Skeletal muscle tissue (tissue), 5 donors: ENCODE measurements at places on chromosomes 4 and X. TPM values are rescaled to one million over a fixed set of nuclear protein-coding genes. Genes with fewer than 3 reads are reported as not detected.

Gene NPFFR2
- not detected for total RNA-seq

Gene PCGF3
- 23.0 TPM for total RNA-seq

Gene BRS3
- total RNA-seq: not detected

Gene SSR4
- 85.6 TPM for total RNA-seq

Gene RIPPLY1
- total RNA-seq: not detected

Gene C1QTNF7
- 2.1 TPM for total RNA-seq

Gene ACOT9
- 43.8 TPM for total RNA-seq

Gene SLC6A14
- total RNA-seq: not detected

Gene HTR2C
- total RNA-seq: not detected

Gene RHOXF2B
- total RNA-seq: not detected

Gene TMEM35A
- total RNA-seq: 1.6 TPM

Gene BEND4
- total RNA-seq: under 0.01 TPM

Gene JAKMIP1
- not detected for total RNA-seq

Gene SPANXC
- not detected for total RNA-seq

Gene SPANXD
- total RNA-seq: not detected

Gene EXOC1L
- 2.6 TPM for total RNA-seq

Gene HTN1
- total RNA-seq: not detected

Gene EPHA5
- 1.0 TPM for total RNA-seq

Gene GPAT3
- total RNA-seq: 32.4 TPM

Gene HGFAC
- total RNA-seq: 0.52 TPM

Gene SYTL4
- total RNA-seq: 2.6 TPM

Gene GPR143
- total RNA-seq: 0.52 TPM

Gene SLC4A4
- total RNA-seq: 13.0 TPM

Gene CENPVL2
- total RNA-seq: not detected

Gene MORF4L2
- total RNA-seq: 219 TPM

Gene ERVMER34-1
- 0.52 TPM for total RNA-seq

Gene GDI1
- 35.5 TPM for total RNA-seq

Gene RPS6KA6
- total RNA-seq: 4.7 TPM

Gene P2RY4
- not detected for total RNA-seq

Gene FBXW7
- total RNA-seq: 102 TPM

Gene SH3D19
- 20.4 TPM for total RNA-seq

Gene MAGEB17
- total RNA-seq: not detected

Gene REELD1
- not detected for total RNA-seq

Gene ZAR1
- not detected for total RNA-seq

Gene MFSD8
- total RNA-seq: 37.1 TPM

Gene MAGEA2
- not detected for total RNA-seq
